ENCODE measurements at places on chromosomes 4 and X.

DNA sequence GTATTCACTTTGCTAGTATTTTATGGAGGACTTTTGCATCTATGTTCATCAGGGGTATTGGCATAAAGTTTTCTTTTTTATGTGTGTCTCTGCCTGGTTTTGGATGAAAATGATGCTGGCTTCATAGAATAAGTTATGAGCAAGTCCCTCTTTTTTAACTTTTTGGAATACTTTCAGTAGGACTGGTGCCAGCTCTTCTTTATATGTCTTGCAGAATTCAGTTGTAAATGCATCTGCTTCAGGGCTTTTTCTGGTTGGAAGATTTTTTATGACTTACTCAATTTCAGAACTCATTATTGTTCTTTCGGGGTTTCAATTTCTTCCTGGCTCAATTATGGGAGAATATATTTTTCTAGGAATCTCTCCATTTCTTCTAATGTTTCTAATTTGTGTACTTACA is 9.1 kb upstream of the CSN2 start:
- no peak for DNase-seq

GRCh38 chr4:10184041-10184440 is 67.4 kb upstream of the WDR1 start:
- no peak for DNase-seq

GRCh38 chrX:20530406-20530921 is 263.8 kb upstream of the RPS6KA3 start:
- no peak for DNase-seq

DNA sequence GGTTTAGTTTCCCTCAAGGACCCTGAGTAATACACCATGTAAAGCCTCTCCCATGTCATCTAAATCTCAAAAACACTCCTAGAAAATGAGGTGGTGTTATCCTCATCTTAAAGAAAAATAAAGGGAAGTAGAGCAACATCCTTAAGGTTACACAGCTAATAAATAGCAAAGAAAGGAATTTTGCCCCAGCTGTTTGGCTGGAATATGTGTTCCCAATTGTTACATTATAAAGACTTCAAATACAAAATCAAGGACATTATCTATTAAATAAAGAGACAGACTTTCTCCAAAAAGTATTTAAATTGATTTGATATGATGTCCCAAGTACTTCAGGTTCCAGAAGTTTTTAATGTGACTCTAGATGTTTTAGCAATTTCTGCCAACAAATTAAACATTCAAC is 57.9 kb upstream of the IL15 start:
- no peak for DNase-seq

- DNase-seq = no peak
These were observed 94.5 kb downstream of the NAF1 start for GRCh38 chr4:163072222-163072621.

GRCh38 chr4:155072417-155072816 is 136.0 kb upstream of the NPY2R start:
- DNase-seq = no peak

DNA sequence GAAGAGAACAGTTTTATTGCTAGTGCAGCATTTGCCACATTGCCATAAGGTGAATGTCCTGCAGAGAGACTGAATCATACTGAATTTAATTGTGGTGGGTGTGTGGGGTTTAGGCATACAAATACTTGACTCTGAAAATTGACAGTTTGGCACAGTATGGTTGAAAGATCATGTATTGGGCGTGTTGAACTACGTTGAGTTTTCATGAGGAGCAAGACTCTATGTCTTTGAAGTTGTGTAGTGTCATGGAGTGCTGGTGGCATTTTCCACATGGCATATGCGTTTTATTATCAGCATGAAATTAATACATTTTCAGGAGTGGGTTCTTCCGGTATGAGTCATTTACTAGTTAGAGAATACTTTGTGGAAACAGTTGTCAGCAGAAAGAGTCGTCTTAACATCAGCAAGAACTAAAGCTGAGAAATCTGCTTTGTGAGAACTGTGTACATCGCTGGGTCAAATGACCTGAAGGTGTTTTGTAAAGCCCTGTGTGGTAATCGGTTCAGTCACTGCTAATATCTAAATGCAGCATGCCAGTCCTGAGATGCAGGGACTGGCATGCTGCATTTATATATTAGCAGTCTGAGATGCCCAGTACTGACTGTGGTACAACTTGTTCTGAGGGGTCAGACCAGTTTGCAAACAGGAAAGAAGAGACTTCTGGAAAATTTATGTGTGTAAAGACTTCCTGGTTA is 50.3 kb downstream of the ARHGAP10 start:
- no peak for DNase-seq

DNA sequence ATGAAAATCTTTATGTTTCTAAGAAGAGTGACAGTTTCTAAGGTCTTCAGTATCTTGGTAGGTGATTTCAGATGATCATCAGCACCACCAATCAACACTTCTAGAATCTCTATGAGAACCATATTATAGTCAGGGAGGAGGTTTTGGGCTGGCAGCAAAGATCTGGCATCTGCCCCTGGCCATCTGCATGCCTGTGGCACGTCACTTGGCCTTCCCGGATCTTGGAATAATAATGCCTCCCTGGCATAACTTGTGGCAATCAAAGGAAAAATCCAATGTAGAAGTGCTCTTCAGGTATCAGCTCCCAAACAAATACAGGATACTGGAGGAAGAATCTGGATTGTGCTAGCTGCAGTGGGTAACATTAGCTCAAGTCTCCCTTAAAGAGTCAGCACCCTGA is 57.3 kb downstream of the RASL11B start:
- DNase-seq = no peak

DNA sequence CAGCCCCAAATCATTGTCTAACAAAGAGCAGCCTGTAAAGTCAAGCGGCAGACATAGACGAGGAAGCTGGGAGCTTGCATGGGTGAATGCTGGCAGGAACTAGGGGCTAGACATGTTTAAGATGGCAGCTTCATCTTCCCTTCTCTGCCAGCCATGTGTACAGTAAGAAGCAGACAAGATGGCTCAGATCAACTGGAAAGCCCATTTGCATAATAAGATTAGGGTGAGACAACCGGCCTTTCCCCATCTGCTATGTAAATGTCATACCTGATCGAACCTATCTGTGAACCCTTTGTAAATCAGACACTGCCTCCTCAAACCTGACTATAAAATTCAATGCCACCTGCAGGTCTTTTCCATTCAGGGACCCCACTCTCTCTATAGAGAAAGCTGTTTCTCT is 22.8 kb upstream of the HADH start:
- no peak for DNase-seq

DNA sequence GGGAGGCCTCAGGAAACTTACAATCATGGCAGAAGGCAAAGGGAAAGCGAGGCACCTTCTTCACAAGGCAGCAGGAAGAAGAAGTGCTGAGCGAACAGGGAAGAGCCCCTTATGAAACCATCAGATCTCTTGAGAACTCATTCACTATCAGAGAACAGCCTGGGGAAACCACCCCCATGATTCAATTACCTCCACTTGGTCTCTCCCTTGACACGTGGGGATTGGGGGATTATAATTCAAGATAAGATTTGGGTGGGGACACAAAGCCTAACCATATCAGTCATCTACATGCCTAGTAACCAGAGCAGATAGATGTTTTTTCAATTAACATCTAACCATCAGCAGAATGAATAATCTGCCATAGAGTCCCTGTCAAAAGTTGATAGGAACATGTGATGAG is 30.4 kb downstream of the FAM13A start:
- no peak for DNase-seq

DNA sequence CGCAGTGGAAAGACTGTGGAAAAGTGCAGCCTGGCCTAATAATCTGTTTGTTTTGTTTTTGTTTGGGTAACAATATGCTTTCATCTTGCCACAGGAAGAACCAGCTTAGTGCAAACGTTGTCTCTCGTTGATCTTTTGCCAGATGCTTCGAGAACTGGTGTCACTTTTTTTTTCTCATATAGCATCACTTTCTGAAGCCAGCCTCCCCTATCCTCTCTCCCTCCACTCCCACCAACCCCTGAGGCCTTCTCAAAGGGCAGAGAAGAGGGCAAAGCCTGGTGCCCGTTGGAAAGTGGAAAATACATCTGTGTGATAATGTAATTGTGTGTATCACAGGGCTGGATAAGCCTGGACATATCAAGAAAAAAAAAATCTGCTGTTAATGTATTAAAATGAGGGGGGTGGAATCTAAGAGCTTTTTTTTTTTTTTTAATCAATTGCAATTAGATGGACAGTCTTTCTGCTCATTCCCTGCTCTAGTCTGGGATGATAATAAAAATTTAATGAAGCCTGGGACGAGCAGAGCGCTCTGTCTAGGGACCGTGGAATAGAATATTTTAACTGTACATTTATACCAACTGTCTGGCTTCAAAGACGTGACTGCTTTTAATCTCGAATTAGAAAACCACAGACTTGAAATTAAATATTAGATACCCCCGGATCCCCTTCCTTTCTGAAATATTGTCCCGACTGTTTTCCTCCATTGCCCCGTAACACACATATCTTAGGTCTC is 8.1 kb downstream of the POU4F2 start:
- no peak for DNase-seq

DNA sequence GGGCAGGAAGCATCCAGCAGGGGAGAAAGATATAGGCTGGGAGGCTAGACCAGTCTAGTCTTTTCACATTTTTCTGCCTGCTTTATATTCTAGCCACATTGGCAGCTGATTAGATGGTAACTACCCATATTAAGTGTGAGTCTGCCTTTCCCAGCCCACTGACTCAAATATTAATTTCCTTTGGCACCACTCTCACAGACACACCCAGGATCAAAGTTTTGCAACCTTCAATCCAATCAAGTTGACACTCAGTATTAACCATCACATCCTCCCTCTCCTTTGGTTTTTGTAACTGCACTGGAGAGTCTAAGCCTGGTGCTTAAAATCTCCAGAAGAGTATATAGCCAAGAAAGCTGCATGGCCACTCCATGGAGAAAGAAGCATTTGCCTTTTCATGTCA is 560.4 kb downstream of the GRXCR1 start:
- no peak for DNase-seq

DNA sequence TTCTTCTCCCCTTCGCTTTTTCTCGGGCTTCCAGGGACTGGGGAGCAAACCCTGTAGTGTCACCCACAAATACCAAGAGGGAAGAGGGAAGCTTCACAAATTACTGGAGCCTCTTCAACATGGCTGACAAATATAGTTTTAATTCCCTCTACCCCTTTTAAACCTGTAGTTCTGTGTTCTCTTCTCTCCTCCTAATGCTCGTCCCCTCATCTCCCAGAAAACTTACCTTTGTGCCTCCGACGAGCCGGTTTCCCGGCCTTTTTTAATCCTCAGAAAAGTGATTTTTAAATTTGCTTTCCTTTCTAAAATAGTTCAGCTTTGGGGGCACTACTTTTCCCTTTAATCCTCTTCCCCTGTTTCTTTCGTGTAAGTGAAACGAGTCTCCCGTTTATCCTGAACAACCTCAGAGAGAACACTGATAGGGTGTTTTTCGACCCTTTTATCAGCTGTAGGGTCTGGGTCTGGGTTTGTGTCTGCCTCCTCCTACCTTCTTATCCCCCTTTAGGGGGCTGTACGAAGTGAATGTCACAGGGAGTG is 408 bp downstream of the TET2 start:
- DNase-seq = no peak

GRCh38 chr4:183411291-183411861 is 33.1 kb upstream of the CDKN2AIP start:
- DNase-seq = no peak

GRCh38 chr4:83240379-83240875 is 44.2 kb downstream of the COQ2 start:
- no peak for DNase-seq

- DNase-seq = no peak
These were observed 91.5 kb upstream of the ANKRD50 start for GRCh38 chr4:124804041-124804440.

DNA sequence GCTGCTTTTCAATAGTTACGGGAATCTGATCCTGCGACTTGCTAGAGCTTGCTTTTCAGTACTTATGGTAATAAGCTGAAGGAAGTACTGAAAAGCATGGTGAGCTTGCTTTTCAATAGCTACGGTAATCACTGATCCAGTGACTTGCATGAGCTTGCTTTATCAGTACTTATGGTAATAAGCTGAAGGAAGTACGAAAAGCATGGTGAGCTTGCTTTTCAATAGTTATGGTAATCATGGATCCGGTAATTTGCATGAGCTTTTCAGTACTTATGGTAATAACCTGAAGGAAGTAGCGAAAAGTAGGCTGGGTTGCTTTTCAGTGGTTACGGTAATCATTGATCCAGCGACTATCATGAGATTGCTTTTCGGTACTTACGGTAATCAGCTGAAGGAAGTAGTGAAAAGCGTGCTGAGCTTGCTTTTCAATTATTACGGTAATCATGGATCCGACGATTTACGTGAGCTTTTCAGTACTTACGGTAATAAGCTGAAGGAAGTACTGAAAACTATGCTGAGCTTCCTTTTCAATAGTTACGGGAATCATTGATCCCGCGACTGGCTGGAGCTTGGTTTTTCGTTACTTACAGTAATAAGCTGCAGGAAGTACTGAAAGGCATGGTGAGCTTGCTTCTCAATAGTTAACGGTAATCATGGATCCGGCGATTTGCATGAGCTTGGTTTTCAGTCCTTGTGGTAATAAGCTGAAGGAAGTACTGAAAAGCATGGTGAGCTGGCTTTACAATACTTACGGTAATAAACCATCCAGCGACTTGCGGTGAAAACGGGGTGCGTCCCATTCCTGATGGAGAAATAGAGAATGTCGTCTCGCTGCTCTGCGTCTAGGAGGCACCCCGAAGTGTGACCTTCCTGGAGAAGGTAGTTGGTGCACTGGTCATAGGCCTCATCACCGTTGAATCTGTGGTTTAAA is 6.5 kb downstream of the CRLF2 start:
- DNase-seq = no peak

- DNase-seq = no peak
These were observed 25.0 kb upstream of the HMGB3 start for GRCh38 chrX:150958177-150958576.
